T-helper 9 cell (primary cell): ENCODE measurements at places on chromosomes 4 and X.

GRCh38 chr4:134390319-134390718 lies 188.7 kb upstream of the PABPC4L start:
- no peak for DNase-seq

- no peak for DNase-seq
Observed at GRCh38 chrX:21490341-21490740, 116.1 kb downstream of the CNKSR2 start.

GRCh38 chr4:7694324-7694723 lies 245.3 kb downstream of the AFAP1 start:
- DNase-seq = no peak

DNA sequence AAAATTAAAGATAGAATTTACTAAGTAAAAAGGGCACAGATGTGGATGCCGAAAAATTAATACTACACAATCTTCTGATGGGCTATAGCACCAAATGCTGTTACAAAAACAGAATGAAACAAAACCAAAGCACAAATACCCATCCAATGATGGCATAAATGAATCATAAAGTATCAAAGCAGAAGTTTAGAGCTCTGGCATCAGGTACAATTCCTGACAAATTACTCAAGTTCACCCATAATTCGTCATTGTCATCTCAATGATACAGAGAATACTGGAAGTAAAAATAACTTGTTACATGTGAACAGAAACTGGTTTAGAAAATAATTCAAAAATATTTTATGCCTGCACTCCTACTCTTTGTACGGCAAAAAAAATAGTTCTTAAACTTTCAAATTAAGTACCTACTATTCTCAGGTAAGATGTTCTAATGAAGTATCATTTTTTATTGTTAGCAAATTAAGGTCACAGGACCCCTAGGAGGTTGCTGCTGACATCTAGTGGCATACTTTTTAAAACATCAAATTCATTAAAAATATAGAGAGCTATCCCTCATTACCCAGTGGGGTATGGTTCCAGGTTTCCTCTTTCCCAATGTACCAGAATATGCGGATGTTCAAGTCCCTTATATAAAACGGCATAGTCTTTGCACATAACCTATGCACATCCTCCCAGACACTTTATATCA lies 126.1 kb downstream of the INPP4B start:
- no peak for DNase-seq

DNA sequence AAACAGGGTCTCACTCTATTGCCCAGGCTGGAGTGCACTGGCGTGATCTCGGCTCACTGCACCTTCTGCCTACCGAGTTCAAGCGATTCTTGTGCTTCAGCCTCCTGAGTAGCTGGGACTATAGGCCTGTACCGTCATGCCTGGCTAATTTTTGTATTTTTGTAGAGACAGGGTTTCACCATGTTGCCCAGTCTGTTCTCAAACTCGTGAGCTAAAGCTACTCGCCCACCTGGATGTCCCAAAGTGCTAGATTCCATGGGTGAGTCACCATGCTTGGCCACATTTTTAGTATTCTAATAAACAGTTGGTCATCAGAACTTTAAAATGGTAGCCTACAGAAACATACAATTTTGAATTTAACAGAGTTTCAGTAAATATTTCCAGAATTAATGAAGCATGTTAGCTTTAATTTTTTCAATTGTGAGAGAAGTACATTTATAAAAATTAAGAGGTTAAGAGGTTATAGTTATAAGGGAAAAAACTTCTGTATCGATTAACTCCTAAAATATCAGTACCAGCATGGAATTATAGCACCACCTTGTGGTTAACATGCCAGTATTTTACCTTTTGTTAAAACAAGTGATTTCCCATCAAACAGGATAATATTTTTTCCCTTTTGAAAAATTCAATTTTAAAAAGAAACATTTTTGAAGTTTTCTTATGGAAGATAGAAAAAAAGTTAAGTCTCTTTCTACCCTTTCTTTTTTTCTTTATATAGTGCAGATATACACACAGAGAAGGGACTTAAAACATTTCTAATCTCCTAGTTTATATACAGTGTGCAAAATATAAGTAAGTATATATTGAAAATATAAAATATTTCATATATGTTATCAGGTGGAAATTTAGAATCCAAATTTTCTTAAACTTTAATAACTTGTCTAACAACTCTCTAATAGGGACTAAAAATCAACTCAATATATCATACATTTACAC lies 35.4 kb downstream of the CEP44 start:
- DNase-seq = no peak

DNA sequence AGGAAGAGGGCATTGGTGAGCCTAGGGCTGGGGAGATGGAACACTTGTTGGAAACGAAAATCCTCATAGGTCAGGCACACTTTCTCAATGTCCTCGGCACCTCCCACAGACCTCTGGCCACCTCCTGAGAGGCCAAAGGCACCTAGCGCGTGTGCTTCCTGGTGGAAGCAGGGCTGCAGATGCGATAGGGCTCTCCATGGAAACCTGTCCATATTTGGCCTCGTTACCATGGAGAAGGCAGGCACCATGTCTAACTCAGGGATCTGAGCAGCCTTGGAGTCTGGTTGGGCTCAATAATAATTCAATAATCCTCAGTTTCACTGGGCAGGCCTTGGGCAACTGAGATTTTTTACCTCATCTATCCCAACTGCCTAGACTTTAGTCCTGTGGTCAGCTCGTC lies 58.3 kb downstream of the RAI2 start:
- no peak for DNase-seq

DNA sequence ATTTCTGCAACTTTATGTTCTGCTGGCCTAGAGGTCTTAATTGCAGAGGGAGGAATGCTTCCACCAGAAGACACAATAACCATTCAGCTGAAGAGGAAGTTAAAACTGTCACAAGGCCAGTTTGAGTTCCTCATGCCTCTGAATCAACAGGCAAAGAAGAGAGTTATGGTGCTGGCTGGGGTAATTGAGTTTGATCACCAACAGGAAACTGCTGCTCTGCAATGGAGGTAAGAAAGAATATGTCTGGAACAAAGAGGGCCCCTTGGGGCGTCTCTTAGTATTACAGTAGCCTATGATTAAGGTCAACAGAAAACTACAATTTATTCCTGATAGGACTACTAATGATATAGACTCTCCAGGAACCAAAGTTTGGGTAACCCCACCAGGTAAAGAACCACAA lies 744.0 kb downstream of the FSTL5 start:
- DNase-seq = no peak

- no peak for DNase-seq
Observed at GRCh38 chrX:144709841-144710240, 537.5 kb upstream of the SPANXN1 start.

- DNase-seq = no peak
Observed at GRCh38 chrX:68652326-68653170, 5.1 kb downstream of the STARD8 start.

DNA sequence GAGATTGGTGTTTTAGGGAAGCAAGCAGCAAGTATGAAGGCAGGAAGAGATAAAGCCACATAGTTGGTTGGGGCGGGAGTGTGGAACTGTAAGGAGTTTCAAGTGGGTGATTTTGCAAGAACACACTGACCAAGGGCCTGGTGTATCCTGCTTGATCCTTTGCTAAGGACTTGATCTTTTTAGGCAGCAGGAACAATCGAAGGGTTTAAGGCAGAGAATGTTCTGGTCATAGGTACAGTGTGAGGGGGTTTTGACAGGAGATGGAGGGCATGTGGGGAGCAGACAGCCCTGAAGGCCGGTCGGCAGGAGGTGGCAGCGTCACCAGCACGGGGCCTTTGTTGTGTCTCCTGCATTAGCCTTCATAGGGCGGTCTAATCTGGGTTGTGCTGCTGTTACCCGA lies 54.7 kb downstream of the FAM193A start:
- DNase-seq = no peak

DNA sequence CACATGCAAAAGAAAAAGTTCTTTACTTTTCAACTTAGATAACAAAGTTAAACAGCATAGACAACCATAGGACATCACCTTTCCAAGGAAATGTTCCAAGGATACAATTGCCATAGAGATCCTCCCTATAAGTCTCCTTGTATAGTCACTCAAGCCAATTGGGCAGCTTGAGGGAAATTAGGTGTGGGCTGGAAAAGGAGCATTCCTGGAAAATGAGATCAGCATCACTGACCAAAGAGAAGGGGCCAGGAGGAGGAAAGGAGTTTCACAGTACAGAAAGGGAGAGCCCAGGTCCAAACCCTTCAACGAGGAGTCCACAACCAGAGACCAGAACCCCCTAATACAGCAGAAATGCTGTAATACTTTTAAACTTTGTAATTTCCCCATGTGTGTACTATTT lies 91.5 kb upstream of the PPARGC1A start:
- DNase-seq = no peak

GRCh38 chr4:106628586-106629267 lies 260.1 kb upstream of the GIMD1 start:
- DNase-seq = no peak

- no peak for DNase-seq
Observed at GRCh38 chr4:107299646-107300045, 263.5 kb upstream of the DKK2 start.

- no peak for DNase-seq
Observed at GRCh38 chrX:1833656-1834360, 218.9 kb downstream of the ASMT start.

GRCh38 chr4:177699365-177700213 lies 257.4 kb upstream of the AGA start:
- no peak for DNase-seq

- no peak for DNase-seq
Observed at GRCh38 chr4:149370785-149371420, 444.7 kb downstream of the IQCM start.

DNA sequence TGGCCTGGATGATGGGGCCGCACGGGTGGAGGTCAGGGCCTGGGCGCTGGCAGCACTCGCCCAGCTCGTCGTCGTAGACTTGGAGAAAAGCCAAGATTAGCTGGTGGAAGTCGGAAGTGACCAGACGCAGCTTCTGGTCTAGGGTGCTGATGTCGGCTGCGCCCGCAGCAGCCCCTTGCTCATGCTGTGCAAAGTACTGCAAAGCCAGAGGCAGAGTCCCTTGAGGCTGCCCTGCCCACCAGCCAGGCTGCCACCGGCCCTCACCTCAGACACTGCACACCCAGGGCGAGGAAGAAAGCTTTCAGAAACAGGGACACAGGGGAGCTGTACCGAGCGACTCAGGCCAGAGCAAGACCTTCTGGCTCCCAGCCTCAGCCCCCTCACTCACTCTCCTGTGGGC lies 9.7 kb upstream of the TREX2 start:
- DNase-seq = no peak

DNA sequence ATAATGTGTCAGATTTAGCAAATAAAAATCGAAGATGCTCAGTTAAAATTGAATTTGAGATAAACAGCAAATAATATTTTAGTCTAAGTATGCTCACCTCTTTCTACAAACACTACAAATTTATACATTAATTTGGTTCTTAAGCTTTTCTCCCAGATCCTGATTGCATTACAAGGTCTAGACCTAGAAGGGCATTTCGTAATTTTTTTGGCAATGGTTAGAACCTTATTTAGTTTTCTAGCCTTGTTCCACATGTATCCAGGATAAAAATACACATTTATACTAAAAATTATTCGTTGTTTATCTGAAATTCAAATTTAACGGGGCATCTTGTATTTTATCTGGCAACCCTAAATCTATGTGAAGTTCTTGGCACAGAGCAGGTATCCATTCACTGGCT lies 2.5 kb upstream of the CDKL5 start:
- DNase-seq = no peak

DNA sequence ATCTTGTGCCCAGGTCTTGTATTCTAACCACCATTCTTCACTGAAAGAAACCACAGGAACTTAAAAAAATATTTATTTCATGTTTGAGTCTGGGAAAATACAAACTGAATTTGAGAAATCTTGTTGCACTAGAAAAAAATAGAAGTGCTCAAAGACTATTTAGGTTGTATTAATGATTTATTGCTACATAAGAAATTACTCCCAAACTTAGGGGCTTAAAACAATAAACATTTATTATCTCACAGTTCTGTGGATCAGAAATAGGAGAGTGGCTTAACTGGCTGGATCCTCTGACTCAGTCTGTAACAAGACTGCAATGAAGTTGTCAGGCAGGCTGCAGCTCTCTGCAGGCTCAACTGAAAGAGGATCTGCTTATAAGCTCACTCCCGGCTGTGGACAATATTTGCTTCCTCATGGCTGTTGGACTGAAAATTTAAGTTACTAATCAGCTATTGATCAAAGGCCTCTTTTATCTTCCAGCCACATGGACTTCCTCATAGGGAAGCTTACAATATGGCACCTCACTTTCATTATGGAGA lies 295.4 kb upstream of the FAM241A start:
- no peak for DNase-seq

DNA sequence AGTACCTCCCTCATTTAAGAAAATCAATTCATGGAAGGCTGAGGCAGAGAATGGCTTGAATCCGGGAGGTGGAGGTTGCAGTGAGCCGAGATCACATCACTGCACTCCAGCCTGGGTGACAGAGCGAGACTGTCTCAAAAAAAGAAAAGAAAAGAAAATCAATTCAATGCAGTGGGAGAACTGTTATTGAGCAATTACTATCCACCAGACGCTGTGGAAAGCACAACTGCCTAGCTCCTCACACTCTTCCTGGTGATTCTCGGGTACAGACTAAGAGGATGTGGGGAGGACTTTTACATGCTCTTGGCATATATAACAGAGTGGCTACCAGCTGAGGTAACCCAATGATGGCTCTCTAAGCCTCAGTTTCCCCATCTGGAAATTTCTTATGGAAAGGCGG lies 2.7 kb upstream of the TMSB4X start:
- DNase-seq = no peak

GRCh38 chr4:159237975-159238374 lies 135.1 kb downstream of the RAPGEF2 start:
- DNase-seq = no peak

DNA sequence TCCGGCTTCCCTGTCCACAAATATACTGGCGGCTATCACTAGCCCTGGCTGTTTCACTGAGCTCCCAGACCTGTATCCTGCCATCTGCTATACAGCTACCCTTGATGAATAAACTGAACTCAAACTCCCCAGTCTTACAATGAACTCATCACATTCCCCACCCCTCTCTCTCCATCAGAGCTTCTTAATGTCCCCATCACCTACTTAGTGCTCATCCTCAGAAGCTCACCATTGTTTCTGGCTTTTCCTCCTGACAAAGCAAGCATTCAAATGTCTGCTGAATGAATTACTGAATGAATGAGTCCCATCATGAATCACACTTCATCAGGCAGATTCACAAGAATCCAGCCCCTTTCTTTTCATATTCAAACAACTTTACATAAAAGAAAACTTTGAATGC lies 5.7 kb upstream of the DGAT2L6 start:
- no peak for DNase-seq

DNA sequence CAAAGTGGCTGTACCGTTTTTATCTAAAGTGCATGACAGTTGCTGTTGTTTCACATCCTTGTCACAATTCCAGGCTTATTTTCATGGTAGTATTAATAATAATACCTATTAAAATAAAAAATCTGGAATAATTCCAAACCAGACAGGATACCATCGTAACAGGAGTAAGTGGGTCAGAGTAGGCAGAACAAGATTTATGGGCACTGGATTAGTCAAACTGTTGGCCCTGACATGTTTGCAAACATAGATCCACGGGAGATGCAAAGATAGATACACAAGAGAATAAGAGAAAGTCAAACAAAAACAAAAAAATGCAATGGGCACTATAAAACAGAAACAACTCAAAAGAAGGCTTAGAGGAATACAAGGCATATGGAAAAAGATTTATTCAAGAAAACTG lies 449.5 kb upstream of the HS3ST1 start:
- no peak for DNase-seq
